ENCODE measurements at places on chromosomes 1 and 21.

DNA sequence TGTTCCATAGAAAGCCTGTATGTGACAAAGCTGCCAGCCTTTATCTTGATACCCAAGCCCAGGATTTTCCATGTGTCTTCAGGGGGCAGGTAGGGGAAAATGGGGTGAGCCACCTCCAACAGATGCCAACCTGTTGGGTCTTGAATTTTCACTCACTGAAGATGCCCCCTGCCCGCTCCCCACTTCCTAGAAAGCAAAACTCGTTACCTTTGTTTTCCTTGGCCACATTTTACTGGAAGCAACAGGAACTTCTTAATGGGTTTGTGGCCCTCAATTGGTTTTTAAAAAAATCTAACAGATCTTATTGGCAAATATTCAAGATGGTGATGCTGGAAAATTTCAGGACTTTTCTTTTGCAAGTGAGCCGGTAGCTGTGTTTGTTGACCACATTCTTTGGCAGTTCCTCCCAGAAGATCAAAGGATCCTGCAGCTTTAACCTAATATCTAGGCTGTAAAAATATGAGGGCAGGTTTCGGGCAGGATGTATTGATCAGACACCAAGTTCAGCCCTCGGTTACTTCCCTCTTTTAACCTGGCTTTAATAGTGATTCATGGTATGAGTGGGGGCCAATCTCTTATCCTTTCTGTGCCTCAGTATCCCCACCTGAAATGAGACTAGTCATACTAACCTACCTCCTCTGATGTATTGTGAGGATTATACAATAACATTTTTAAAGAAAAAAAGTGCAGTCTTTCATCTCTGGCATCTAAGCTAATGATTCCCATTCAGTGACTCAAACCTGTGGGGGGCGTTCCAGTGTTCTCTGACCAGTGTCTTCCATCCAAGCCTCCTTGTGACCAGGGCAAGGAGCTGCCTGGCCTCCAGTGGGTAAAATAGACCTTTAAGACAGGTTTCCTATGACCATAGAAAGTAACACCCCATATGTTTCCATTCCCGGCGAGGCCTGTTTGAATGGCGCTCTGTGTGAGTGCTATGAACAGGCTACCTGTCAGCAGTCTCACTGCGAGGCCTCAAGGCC lies 21.3 kb upstream of the GNPAT start:
- DNase-seq: no peak

- DNase-seq: no peak
Observed at GRCh38 chr1:83856381-83856780, 142.6 kb downstream of the TTLL7 start.

GRCh38 chr1:185739967-185740366 lies 5.8 kb downstream of the HMCN1 start:
- no peak for DNase-seq

DNA sequence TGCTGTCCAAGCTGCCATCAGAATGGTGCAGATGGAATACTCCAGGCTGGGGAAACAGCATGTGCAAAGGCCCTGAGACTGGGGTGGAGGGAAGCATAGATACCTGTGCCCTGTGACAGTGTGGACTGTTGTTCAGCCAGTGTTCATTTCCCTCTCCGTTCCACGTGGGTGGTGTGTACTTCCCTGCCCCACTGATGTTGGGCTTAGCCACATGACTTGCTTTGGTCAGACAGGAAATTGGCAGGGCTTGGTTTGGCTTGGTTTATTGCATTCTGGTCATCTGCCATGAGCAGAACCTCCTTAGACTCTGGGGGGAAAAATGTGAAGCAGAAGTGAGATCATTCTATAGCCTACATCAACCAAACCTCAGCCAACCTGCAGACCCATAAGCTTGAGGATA lies 102.4 kb upstream of the IGSF21 start:
- no peak for DNase-seq

DNA sequence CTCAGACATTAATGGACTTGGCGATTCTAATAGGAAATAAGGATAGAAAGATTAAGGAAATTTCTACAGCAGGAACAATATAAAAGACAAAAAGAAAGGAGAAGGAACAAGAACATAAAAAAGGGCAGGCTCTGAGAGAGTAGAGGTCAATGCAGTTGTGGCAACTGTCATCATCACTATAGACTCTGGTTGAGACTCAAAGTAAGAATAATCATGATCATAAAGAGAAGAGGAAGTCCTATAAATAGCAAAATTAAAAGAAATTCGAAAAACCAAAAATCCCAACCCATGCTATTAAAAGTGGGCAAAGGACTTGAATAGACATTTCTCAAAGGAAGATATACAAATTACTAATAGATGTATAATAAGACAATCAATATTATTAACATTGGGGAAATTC lies 14.4 kb upstream of the XCL1 start:
- DNase-seq: no peak

- DNase-seq: peak; percentile 97
Observed at GRCh38 chr1:172532183-172532699, 709 bp upstream of the SUCO start.

GRCh38 chr1:64187646-64188045 lies 15.8 kb upstream of the UBE2U start:
- DNase-seq: no peak

GRCh38 chr1:227844320-227845146 lies 29.1 kb downstream of the PRSS38 start:
- no peak for DNase-seq

- DNase-seq: peak; percentile 53
Observed at GRCh38 chr1:154325583-154326545, 539 bp downstream of the ATP8B2 start.
